ENCODE measurements at places on chromosomes 4 and X.

DNA sequence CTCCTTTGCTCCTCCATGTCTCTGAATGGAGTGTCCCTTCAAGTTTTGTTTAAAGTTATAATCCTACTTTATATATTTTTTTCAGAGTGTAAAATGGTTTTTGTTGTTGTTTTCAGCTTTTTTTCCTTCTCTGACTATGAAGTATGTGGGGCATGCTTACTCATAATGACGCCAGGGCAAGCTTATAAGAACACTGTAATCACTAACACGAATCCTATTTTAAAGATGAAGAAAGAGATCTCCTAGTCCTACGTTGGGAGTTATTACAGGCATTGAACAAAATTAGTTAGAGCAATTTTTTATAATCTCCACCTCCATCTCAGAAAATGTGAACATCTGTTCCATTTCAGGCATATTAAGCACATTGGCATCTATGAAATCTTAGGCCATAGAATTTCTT lies 268.1 kb upstream of the MAGEB2 start:
- no peak for DNase-seq

DNA sequence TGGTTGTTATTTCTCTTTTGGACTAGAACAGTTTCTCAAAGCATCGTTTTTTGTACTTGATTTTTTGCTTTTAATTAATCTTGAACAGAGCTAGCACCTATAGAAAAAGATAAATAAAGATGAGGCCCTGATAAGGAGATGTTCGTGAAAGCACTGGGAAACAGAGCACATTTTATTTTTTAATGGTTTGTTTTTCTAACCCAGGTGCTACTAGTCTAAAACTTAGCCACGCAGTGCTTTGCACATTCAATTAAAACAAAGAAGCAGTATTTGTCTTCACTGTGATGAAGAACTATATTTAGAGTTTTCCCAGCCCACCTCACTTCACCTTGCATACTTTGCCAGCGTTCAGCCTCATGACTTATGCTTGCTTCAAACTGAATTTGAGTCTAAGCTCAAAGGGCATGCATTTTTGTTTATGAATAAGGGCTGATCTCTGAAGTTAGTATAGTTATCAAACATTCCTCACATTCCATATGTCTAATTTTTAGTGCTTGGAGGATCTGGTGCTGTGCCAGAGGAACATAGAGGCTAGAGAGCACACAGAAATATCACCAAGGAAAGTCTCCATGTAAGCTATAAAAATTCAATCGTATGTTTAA lies 76.7 kb downstream of the WWC2 start:
- DNase-seq = no peak

GRCh38 chr4:8906991-8907595 lies 35.5 kb upstream of the HMX1 start:
- DNase-seq = no peak

GRCh38 chr4:141435446-141436225 lies 200.7 kb upstream of the IL15 start:
- no peak for DNase-seq

GRCh38 chrX:20547611-20548051 lies 280.9 kb upstream of the RPS6KA3 start:
- no peak for DNase-seq

GRCh38 chr4:69649207-69649606 lies 3.8 kb downstream of the UGT2A1 start:
- no peak for DNase-seq

- no peak for DNase-seq
These were observed 1418.7 kb downstream of the FSTL5 start for GRCh38 chr4:160745126-160745525.

- DNase-seq = no peak
These were observed 25.2 kb downstream of the DNAJB14 start for GRCh38 chr4:99921174-99921573.

DNA sequence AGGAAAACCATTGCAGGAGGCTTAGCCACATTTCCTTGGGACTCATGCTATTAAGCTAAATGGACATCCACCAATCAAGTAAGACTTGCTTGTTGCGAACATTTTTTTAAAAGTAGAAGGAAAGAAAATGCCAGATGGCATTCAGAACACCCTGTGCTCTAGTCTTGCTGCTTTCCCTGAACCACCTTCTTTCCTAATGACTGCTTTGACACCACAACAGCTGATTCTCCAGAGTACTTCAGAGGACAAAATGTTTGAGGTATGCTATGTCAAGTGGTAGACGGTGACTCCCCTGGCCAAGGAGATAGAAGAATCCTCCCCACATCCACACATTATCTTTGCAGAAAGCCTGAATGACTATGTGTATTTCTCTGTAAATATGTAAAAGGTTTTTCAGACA lies 65.4 kb downstream of the ANK2 start:
- DNase-seq = no peak

DNA sequence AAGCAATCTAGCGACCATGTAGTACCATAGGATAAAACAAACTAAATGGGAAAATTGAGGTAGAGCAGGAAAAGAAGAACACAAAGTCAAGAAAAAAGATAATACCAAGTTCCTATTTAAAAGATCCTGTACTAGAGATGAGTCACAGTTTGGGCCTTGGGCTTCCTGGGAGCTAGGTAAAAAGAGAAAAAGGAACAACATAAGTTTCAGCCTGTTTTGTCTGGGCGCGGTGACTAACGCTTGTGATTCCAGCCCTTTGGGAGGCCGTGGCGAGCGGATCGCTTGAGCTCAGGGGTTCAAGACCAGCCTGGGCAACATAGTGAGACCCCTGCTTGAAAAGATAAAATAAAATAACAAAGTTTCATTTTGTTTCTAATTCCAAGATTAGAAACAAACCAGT lies 14.0 kb upstream of the TMEM156 start:
- no peak for DNase-seq

DNA sequence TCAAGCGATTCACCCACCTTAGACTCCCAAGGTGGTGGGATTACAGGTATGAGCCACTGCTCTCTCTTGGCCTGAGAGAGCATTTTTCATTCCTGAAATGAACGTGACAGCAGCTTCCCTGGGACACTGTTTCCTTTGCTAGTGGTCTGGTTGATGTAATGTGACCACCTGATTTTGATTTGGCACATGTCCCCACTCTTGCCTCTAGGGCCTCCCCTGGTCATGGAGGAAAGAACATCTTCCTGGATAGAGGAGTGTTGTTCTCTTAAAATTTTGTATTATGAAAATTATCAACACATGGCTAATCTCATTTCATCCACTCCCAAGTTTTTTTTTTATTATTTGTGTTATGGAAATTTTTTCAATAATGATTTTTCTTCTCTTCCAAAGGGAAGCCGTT lies 23.8 kb downstream of the SLC9B2 start:
- DNase-seq = no peak

- DNase-seq = no peak
These were observed 1224.3 kb upstream of the TENM3 start for GRCh38 chr4:181018913-181019312.

GRCh38 chrX:102767287-102767686 lies 46.7 kb downstream of the GPRASP3 start:
- no peak for DNase-seq

Data from CD4-positive, alpha-beta T cell treated with Interferon alpha-2 for 1 hour (primary cell).